Stimulated activated naive B cell treated with anti-CD40 and anti-IgM and Interleukin-4, amounts not matched to agents 10 μg/mL and 1 μg/mL and 100 μg/mL, for 72 hours (primary cell): ENCODE measurements at places on chromosomes 4 and X.

GRCh38 chrX:122582280-122582974 lies 601.7 kb upstream of the GRIA3 start:
- DNase-seq = no peak

DNA sequence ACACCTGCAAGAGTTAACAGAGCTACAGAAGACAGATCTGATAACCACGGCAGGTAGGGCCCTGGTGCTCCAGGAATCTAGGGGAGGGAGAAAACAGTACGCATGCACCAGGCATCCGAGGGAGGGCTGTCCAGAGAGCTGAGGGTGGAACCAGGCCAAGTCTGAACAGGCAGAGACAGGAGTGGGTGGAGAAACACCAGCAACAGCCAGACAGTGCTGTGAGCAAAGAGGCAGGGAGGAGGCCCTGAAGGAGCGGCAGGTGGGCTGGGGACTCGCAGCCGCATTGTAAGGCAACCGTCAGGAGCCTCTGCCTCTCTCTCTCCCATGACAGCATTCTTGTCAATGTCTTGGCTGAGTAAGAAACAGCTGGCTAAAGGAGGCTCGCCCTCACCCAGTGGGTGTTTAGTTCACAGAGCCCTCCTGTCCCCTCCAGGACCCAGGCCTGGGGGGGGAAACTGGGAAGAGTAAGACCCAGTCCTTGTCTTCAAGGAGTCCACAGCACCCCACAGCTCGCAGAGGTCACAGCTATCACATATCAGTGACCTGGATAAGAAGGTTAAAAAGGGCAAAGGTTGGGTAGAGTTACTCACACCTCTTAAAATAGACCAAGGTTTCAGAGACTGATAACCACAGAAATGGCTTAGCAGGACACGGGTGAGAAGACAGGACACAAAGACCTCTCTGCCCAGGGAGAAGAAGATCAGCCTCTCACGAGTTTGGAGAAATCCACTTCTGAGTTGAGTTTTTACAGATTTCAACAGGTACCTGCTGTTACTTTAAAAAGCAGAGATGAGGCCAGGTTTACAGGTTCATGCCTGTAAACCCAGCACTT lies 10.5 kb downstream of the ACSL1 start:
- DNase-seq = peak; percentile 73

DNA sequence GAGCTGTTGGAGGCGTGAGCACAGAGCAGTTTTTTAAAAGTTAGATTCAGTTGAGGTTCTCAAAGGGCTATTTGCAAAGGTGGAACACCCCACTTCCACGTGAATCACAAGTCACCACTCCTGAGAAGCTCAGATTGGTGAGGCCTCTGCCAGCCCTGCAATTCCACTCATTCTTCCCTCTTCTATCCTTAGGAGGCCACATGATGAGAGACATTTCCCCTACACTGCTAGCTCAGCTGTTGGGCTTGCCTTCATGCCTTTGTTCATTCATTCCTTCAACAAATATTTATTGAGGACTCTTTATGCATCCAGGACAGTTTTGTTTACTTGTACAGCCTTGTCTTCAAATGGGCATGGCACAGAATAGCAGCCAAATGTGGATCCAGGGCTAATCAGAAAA lies 3.7 kb downstream of the SRPX2 start:
- no peak for DNase-seq

DNA sequence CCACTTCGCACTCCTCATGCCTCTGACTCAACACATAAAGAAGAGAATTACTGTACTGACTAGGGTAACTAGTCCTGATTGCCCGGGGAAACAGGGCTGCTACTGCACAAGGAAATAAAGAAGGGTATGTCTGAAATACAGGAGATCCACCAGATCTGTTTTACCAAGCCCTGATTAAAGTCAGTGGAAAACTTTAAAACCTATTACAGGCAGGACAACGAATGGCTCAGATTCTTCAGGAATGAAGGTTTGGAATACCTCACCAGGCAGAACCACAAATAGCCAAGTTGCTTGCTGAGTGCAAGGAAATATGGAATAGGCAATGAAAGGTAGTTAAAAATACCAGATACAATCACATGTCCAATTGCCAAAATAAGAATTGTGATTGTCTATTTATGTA lies 17.3 kb downstream of the LAMTOR3 start:
- no peak for DNase-seq

DNA sequence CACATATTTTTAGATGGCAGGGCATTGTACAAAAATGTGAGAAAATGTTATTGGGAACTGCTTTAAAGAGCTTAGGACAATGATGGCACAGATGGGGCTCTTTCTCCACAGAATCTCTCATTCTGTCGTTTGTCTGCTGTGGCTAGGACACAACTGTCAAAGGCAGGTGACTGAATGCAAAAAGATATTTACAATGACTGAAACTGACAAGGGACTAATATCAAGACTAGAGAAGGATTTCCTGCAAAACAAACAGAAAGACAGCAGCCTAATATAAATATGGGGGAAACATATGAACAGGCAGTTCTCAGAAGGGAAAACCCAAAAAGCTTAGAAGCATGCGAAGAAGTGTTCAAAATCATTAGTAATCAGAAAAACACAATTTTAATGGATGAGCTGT lies 177.5 kb upstream of the AFF2 start:
- no peak for DNase-seq

GRCh38 chr4:15425520-15425919 lies 2.3 kb upstream of the C1QTNF7 start:
- DNase-seq = no peak

GRCh38 chrX:14380044-14380443 lies 149.3 kb upstream of the GLRA2 start:
- no peak for DNase-seq

DNA sequence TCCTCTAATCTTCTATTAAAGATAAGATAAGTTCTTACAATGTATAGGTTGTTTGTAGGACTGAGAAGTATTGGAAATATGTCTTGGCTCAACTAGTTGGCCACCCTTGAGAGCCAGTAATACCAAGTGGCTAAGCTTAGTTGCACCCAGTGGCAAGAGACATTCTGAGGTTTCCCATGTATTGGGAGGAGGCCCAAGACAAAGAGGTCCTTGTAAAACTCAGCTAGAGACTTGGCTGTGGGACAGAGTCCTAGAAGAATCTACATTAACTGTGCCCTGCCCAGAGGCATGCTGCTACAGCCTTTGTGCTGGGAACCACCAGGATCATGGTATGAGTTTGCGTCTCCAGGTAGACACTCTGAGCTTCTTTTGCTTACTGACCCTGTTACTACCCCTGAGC lies 41.9 kb upstream of the SLC4A4 start:
- no peak for DNase-seq

GRCh38 chrX:97224148-97224547 lies 340.4 kb downstream of the RPA4 start:
- DNase-seq = no peak

- DNase-seq = no peak
These were observed 28.7 kb downstream of the SEC24B start for GRCh38 chr4:109462297-109462696.

- DNase-seq = no peak
These were observed 366.6 kb upstream of the GRIA3 start for GRCh38 chrX:122817321-122817955.

DNA sequence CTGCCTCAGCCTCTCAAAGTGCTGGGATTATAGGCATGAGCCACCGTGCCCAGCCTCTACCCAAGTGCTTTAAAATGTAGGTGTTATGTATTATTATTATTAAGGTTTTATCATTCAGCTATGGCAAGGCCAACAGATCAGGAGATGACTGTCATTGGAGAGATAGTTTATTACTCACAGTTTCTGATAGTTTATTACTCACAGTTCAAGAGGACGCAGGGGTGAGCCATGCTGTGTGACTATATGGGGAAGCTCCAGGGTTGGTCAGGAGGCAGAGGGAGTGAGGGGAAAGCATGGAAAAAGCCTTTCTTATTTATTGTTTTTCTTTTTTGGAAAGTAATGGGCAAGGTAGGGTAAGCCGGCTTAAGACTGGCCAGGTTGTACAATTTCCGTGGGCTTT lies 25.4 kb upstream of the ARSD start:
- DNase-seq = no peak

GRCh38 chrX:20802036-20802435 lies 535.3 kb upstream of the RPS6KA3 start:
- DNase-seq = no peak

- no peak for DNase-seq
These were observed 85.6 kb downstream of the ANTXR2 start for GRCh38 chr4:79987401-79987800.

DNA sequence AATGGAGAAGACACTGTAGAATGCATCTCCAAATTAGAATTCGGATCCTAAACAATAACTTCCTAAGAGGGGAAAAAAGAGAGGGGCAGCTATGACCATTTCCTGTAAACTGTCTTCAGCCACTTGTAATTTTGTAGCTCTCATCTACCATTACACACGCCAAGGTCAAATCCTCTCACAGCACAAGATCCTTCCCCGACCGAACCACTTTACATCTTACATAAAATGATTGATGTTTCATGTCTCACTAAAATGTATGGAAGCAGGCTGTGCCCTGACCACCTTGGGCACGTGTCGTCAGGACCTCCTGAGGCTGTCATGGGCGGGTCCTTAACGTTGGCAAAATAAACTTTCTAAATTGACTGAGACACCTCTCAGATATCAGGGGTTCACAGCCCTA lies 24.1 kb upstream of the PBDC1 start:
- DNase-seq = peak; percentile 50

- no peak for DNase-seq
These were observed 4.0 kb downstream of the LONRF3 start for GRCh38 chrX:118978451-118978850.

GRCh38 chrX:7028246-7028645 lies 119.3 kb upstream of the STS start:
- no peak for DNase-seq

GRCh38 chr4:173436771-173437265 lies 37.9 kb upstream of the SCRG1 start:
- DNase-seq = no peak

DNA sequence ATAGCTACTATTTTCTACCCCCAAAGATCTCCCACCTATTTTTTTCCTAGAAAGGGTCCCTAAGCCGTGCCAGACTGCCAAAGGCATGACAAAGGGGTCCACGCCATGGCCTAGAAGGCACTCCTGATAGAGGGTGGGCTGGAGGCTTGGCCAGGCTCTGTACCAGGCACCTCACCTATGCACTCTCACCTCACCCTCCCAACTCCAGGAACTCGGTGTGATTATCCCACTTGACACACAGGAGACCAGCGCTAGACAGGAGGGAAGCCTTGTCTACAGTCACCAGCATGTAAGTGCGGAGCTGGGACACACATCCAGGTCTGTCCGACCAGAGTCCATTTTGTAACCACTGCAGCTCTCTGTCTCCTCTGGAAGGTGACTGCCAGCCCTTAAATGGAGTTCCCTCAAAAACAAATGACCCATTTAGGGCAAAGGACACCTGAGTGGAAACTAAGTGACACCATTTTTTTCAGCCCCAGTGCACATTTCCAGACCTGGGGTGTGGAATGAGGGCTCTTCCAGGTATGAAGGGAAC lies 106.4 kb downstream of the RTL5 start:
- DNase-seq = no peak

DNA sequence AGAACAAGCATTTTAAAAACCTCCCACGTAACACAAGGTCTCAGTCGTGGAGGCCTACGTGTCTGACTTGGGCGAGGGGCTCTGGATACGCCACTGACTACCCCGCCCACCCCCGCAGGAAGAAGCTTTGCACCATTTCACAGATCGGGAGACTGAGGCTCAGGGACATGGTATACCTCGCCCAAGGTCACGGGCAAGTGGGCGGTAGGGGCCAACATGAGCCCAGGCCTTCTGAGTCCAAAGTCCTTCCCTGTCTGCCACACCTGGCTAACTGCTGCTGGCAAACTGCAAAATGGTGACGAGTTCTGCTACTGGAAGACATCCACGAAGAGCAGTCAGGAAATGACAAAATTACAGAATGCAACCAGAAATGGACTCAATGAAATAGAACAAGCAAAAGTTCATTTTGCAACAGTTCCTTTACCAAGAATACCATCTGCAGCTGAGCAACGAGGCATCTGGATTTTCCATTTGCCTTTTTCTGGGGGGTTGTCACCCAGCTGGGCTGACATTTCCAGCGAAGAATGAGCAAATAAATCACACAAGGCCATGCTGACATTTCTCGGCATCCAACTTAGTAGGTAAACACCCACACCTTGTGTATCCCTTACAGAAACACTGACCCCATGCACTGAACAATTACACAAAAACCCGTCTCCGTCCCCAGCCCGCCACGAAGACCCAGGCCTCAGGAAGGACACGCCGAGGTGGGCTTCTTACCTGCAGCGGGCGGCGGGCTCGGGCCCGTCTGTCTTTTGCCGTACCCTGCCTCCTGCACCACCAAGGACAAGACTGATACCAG lies 70.2 kb upstream of the AFAP1 start:
- DNase-seq = peak; percentile 15
